Stimulated activated CD8-positive, alpha-beta memory T cell treated with anti-CD3 and anti-CD28 coated beads, Interleukin-12 subunit alpha, Interleukin-12 subunit beta, amount 100 ng/mL, for 4 hours (primary cell): ENCODE measurements at places on chromosomes 7 and 10.
A peak's percentile ranks its signal among the peaks of the same experiment; 100 is the strongest.

- DNase-seq: no peak
Measured at GRCh38 chr7:24476227-24476626, 97.0 kb upstream of the PALS2 start.

- DNase-seq: no peak
Measured at GRCh38 chr7:139829025-139829774, at the start of gene TBXAS1. Gene TBXAS1 (plus strand): TSS chr7:139829264. CDS start chr7:139829391, 127 bp downstream.

GRCh38 chr7:44541028-44541869 is at the start of gene NPC1L1:
Gene NPC1L1 (minus strand): TSS chr7:44541330. CDS start chr7:44541259, 71 bp downstream.
- DNase-seq: no peak

- DNase-seq: no peak
Measured at GRCh38 chr7:55075464-55076021, 56.7 kb downstream of the EGFR start.

DNA sequence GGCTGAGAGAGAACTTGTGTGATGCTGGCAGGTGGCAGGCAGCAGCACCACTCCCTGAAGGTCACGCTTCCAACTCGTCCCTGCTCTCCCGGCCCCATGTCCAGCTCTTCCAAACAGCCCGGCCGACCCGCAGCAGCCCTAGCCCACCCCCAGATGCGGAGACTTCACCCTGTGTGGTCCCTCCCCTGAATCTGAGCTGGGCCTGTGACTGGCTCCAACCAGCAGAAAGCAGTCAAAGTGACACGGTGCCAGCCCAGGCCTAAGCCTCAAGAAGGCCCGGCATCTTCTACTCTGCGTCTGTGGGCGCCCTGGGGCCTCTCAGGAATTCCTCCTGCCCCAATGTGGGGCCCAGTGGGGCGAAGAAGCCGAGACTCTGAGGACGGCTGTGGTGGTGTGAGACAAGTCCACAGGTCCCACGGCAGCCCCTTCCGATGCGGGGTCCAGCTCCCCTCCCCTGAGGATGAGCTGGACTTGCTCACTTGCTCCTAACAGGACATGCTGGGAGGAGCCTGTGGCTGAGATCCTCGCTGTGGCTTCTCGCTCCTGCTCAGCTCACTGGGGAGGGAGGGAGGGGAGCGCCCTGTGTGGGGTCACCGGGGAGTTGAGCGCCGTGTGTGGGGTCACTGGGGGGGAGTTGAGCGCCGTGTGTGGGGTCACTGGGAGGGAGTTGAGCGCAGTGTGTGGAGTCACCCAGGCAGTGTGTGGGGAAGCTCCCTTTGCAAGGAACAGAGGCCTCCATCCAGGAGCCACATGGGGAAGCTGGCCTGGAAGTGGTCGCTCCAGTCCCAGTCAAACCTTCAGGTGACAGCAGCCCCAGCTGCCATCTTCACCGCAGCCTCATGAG is 9.5 kb downstream of the STK32C start:
- DNase-seq: no peak

DNA sequence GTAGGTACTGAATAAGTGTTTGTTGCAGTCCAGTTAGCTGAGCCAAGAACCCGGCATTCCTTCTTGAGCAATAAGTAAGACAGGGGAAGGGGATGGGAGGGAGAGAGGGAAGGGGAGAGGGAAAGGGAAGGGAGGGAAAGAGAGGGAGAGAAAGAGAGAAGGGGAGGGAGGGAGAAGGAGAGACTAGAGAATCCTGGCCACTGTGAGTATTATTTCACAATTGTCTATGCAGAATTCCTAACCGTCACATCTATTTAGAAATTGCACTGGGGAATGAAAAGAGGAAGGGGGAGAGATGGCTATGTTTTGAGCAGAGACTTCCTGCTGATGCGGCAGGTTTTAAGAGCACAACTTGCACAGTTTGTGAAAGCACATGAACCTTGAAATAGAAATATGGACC is 251.4 kb upstream of the ZMIZ1 start:
- no peak for DNase-seq

GRCh38 chr10:112083472-112083871 is 100.1 kb downstream of the GPAM start:
- no peak for DNase-seq

- DNase-seq: no peak
Measured at GRCh38 chr7:110534241-110534931, 556.5 kb upstream of the LRRN3 start.

GRCh38 chr7:74051193-74051592 is 23.2 kb downstream of the ELN start:
- DNase-seq: no peak

GRCh38 chr10:33288127-33288526 is 46.3 kb downstream of the NRP1 start:
- DNase-seq: no peak

GRCh38 chr10:78042752-78043104 is 9.1 kb downstream of the RPS24 start:
- no peak for DNase-seq

- no peak for DNase-seq
Measured at GRCh38 chr7:38185395-38186307, 7.6 kb downstream of the STARD3NL start.

DNA sequence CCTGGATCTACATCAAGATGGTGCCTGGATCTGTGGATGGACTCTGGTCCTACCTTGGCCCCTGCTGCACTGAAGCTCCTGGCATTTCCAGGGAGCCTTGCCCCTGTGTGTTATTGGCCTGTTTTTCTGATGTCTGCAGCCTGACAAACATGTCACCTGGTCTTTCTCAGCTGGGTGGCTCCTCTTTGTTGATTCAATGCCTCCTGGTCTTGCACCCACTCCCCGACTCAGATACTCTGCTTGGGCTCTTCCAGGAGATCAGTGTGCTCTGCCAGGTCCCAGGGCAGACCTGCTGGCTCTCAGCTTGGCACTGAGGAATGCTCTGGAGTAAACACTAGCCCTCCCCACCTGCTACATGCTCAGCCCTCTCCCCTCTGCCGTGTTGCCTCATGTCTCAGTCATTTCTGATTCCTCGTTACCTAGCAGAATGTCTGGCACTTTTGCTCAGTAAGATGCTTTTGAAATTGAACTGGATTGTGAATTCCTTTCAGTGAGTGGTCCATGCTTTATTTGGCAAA is 253.3 kb upstream of the BMPER start:
- DNase-seq: no peak

- no peak for DNase-seq
Measured at GRCh38 chr7:71198887-71199286, 66.9 kb downstream of the GALNT17 start.

DNA sequence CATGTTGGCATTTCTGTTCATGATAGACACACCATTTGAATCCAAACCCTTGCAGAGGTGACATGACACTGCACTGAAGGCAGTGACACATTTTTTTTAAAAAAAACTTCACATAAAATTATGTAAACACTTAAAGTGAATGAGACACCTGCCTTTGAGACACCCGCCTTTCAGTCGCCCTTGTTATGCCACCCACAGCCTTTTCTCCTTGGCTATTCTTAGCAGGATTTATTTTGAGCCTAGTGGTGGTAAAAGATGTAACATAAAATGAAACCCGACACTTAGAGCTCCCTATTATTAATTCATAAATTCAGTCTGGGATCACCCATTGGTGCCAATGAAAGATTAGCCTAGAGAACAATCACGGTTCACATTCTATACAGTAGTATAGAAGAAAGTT is 161.3 kb downstream of the DYNC1I1 start:
- no peak for DNase-seq

- no peak for DNase-seq
Measured at GRCh38 chr7:19698331-19698730, 10.5 kb downstream of the POLR1F start.

DNA sequence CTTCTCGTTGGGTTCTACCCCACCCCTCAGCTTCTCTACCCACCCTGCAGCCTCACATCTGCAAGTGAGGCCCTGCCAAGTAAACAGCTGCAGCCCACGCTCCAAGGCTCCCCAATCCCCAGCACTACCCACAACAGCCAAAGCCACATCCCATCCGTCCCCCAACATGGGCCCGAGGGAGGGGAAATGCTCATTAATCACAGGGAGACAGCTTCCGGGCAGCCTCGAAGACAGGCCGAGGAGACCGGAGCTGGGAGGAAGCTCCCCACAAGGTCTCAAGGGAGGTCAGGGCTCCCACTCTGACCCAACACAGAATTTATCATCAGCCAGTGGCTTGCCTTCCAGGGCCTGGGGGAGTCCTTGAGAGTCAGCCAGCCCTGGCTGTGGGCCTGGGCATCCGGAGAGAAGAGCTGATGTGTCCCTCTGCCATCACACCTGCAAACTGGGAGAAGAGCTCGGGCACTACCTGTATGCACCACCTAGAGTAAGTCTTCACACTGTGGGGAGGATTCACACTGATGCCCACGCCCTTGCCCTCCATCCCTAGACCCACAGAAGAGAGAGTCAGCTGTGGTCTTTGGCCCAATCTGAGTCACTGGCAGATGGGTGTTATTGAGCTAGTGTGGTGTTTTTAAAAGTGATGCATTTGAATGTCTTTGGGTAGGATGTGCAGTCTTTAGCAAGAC is 115.5 kb upstream of the ZMIZ1 start:
- no peak for DNase-seq

DNA sequence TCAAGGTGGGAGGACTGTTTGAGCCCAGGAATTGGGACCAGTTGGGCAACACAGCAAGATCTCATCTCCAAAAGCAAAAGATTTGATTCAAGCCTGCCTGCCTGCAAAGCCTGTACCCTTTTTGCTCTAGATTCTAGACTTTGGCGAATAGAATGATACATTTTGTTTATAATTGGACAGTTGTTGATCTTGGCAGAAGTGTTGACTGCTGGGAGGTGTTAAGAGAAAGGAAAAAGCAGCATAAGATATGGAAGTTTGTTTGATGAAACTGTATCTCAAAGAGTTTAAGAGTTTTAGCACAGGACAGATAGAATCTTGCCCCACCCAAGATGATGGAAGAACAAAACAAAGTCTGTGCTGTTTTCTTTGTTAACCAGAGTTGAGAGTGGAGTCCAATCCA is 224.1 kb downstream of the AUTS2 start:
- no peak for DNase-seq

DNA sequence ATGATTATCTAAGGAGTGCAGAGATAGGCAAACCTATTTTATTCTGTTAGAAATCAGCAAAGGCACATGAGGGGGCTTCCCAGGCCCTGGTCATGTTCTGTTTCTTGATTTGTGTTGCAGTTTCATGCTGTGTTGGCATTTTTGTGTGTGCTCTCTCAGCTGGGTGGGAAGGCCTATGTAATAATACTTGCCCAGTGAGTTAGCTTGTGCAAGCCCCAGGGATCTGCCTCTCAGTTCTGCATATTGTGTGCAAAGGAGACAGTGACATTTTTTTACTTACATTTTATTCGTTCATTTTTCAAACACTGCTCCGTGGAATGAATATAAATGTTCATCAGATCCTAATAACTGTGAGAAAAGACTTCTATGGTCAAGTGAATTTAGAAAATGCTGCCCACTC is 119.0 kb downstream of the VWC2 start:
- no peak for DNase-seq

DNA sequence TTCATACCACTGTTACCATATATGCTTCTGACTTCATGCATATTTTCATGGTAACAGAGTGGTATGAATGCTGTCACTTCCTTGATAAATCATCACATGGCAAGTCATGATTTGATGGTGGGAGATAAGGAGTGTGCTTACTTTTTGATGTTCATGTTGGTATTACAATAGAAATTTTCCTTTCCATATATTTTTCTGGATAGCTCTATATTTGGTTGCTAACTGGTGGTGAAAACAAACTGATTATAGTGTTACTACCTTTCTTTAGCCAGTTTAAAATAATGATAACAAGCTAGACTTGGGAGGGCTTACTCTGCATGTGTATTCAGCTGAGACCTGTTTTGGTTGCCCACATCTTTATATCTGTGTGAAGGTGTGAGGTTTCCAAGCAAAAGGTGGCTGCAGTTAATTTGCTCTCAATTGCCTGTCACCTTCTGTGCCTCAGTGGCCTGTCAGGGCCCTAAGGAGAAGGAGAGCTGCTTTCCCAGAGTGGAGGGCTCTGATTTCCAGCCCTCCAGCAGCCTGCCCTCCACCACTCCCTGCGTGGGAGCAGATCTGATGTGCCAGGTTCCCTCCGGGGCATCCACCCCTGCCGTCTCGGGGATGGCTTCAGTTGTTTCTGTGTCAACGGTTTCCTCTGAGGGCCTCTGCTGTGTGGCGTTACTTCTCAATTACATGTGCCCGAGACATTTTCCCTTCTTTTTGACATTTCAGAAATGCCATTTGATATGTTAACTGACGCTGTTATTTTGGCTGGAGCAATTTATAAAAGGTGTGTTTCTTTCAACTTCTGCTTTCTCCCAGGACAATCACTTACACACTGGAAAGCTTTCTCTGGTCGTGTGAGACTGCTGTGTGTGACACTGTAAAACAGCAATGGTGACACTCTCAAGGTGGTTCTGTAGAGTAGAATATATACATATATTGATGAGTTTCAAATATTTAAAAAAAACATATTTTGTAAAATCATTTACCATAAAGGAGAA is 107.7 kb upstream of the KLF6 start:
- DNase-seq: peak; percentile 15
